Coronary artery (tissue), 2 donors: ENCODE measurements at places on chromosomes 7 and 10.

GRCh38 chr10:102245932-102246251, 560 bp downstream of the GBF1 start:
- no peak for DNase-seq

DNA sequence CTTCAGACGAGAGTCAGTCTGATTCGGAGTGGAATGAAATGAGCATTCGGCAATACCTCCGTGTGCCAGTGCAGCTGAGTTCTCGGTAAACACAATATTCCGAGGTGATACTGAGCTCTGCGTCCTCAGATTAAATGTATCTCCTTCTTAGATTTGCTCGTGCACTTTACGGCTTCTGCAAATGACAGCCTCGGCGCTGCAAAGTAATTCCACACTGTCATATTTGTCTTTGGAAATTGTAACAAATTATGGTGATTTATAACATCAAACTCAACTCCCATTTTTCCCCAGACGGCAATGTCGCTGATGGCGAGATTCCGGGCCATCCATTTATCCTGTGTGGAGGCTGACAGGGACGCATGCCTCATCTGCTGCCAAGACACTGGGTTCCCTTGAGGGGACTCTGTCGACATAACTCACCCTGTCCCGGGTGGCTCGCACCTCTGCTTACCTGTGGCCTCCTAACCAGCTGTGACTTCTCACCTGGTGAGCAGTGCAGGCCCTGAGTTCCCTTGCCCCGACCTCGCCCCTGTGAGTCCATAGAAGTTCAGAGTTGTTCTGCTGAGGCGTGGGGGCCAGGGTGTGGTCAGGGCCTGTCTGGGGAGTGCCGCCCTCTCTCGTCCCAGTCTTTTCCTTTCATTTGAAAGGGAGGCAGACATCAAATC, 201.9 kb downstream of the ADARB2 start:
- DNase-seq: no peak

DNA sequence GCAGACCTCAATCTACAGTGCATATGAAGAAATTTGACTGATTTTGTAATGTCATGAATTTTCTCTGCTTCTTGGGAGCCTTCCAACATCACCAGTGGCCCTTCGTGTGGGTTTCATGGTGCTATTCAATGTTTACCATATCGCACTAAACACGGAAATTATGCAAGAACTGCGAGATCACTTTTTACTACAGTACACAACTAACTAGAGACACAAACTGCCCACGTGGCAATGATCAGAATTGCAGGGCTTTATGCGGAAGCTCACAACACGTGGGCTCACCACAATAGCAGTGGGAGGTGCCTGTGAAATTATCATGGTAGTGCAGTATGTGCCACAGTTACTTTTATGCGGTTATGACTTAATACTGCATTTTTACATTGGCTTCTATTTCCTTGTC, 449.7 kb upstream of the KLF6 start:
- no peak for DNase-seq

- no peak for DNase-seq
Observed at GRCh38 chr10:88385601-88386203, 197.4 kb downstream of the RNLS start.

GRCh38 chr7:45069444-45070253, 19.1 kb downstream of the NACAD start:
- DNase-seq: no peak

GRCh38 chr7:54802114-54802513, 43.1 kb upstream of the SEC61G start:
- DNase-seq: no peak

DNA sequence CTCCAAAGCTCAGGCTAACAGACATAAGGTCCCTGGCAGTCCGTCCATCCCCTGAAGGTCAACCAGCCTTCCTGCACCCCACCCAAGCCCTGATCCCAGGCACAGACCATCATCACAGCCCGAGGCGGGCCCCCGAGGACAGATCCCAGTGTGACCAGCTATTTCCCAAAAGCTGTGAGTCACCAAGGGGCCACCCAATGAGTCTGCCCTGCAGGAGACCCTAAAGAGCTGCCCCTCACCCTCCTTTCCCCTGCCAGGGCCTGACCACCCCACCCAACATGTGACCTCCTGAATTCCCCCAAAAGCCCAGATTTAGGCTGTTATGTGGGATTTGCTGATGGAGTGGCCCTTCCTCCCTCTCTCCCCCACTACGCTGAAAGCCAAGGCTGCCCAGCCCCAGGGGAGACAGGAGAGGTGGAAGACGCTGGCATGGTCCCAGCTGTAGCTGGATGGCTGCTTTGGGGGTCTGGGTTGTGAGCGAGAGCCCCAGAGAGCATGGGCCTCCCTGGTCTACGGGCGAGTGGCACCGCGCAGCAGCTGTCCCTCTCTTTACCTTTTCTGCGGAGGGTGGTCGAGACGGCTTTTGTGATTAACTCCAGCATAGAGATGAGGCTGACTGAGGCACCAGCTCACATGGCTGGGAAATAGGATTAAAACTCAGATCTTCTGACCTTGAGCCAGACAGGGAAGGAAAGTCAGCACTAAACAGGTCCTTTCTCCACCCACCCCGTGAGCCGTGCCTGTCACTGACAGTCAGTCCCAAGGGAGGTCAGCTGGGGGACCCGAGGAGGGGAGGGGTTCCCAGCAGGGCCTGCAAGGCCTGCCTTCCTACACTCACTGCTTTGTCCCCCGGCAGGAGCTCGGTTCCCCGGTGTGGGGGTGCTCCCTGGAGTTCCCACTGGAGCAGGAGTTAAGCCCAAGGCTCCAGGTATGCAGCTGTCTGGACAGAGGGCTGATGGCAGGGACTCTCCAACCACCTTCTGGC, 16.7 kb downstream of the ELN start:
- DNase-seq: no peak

DNA sequence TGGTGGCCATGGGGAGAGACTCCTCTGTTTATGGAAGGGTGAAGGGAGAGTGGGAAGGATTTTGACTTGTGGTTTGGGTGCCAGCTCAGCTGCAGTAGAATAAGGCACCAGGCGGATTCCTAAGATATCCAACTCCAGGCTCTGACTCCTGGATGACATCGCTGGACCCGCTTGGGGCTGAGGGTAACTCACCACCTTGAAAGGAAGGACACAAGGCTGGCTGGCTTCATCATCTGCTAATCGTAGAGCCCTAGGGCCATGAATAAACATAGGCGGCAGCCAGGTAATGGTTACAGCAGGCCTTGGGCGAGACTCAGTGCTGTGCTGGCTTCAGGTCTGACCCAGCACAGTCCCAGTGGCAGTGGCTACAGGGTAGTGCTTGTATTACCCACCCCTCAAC, 16.7 kb upstream of the LIPK start:
- no peak for DNase-seq
